ENCODE measurements at places on chromosomes 4 and X.

- DNase-seq: no peak
These were observed 38.8 kb upstream of the UGDH start for GRCh38 chr4:39565878-39566600.

DNA sequence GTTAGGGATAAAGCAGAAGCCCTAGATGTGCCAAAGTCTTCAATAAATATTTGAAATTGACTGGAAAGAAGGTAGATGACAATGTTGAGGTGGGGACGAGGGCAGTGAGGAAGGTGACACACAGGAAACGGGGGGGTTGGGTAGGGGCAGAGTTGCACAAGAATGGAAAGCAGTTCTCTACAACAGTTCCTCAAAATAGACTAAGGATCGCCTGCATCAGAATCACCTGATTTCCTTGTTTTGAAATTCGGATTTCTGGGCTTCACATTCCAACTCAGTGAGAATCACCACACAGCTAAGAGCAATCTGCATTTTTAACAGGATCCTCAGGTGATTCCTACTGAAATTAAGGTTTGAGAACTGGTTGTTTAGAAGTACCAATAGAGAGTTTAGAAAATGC lies 70.6 kb downstream of the ARFIP1 start:
- no peak for DNase-seq

DNA sequence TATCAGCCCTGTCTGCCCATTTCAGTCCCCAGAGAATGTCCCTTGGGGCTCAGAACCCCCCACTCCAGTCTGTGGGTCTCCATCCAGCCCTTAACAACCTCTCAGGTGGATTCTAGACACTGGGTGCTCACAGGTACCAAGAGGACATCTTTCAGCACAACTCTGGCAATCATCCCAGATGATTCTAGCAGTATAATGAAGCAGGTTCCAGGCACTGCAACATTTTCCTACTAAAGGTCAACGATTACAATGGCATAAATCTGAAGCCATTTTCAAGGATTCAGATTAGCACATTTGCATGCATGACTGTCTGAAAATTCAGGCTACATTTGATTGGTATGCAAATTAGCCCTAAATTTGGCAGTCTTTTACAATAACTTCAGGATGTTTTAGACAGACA lies 10.0 kb downstream of the SLC2A9 start:
- no peak for DNase-seq

- DNase-seq: no peak
These were observed 101.5 kb downstream of the DHX15 start for GRCh38 chr4:24482871-24483270.

- no peak for DNase-seq
These were observed at the start of gene ENPP6 for GRCh38 chr4:184217634-184218033. TSS of gene ENPP6 (minus strand) at chr4:184217873. CDS start at chr4:184217819, 54 bp downstream.

- DNase-seq: no peak
These were observed 631 bp downstream of the TMEM47 start for GRCh38 chrX:34656467-34656841.

GRCh38 chr4:56286763-56287162 lies 100.5 kb downstream of the AASDH start:
- DNase-seq: no peak

GRCh38 chrX:149152941-149153340 lies 352.2 kb downstream of the IDS start:
- no peak for DNase-seq

GRCh38 chrX:125204681-125205132 lies 115.0 kb upstream of the TEX13C start:
- no peak for DNase-seq

GRCh38 chr4:112075906-112076305 lies 69.3 kb upstream of the FAM241A start:
- DNase-seq: no peak

GRCh38 chr4:125338814-125339213 lies 24.1 kb downstream of the FAT4 start:
- DNase-seq: no peak

- DNase-seq: no peak
These were observed 143.9 kb downstream of the PDGFRA start for GRCh38 chr4:54372951-54373350.

DNA sequence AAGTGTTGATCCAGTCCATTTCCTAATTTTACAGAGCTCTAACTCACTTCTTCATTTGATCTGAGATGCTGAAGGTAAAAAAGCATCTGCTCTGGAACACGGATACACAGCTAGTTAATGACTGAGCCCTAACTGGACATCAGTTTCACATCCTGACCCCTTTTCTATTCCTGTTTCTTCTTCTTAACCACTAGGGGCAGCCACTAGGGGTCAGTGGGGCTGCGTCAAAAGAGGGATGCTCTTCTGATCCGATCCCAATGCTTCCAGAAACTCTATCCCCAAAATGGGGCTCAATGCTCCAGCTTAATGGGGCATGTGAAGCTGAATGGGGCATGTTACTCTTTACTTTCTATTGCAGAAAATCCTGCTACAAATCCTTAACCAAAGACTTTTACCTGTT lies 33.4 kb upstream of the PHKA2 start:
- DNase-seq: no peak

DNA sequence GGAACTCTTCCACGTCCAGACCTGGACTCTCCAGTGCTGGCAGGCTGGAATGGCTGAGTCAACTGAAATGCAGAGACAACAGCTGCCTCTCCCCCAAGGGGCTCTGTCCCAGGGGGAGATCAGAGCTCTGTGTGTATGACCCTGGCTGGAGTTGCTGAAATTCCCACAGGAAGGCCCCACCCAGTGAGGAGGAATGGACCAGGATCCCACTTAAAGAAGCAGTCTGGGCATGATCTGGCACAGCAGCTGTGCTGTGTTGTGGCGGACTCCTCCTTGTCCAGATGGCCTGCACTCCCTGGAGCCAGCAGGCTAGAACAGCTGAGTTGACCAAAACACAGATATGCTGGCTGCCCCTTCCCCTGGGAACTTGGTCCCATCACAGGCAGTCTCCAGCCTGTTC lies 25.4 kb downstream of the C4orf17 start:
- no peak for DNase-seq

- no peak for DNase-seq
These were observed 1.7 kb downstream of the CTBP1 start for GRCh38 chr4:1246901-1247863.

DNA sequence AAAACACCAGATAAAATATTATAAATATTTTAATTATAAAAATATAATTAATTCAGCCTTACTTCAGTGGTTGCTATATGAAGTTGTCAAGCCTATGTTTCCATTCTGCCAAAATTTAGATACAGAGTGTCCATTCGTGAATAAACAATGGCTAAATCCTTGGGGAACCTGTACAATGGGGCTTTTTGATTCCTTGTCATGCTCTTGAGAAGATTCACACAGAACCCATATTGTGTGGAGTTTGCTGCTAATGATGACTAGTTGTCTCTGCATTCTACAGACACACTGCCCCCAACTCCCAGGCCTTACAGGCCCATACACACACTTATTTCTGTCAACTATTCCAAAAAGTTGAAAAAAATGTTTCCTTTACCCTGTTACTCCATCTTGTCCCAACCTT lies 33.4 kb upstream of the MAGEC2 start:
- no peak for DNase-seq

DNA sequence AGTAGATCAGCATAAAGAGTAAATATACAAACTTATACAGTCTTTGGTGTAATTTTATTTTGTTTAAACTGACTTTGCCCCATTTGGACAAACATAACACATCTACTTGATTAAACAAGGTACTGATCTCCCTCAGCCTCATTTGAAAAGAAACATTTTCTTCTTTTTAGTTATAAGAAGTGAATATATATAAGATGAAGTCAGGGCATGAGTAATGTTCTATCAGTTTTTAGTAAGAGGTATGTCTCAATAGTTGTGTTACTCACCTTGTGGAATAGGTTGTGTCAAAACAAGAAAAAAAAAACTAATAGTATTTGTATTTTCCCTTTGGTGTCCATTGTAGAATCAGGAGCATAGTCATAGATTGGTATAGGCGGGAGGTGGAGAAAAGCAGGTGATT lies 327.4 kb downstream of the RPA4 start:
- no peak for DNase-seq

DNA sequence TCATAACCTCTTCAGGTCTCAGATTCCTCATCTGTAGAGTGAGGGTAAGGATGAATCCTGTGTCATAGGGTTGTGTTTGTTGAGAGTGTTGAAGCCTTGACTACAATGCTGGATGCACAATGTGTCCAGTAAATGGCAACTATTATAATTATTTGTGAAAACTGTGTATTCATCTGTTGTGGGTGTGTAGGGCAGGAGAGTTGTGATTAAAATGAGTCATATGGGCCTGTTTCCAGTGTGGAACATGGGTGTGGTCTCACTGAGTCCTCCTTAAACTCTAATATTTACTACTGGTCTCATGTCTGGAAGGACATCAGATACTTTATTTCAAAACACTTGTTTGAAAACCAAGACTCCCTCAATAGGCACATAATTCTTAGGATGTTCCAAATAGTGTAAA lies 208.5 kb upstream of the CASK start:
- DNase-seq: no peak

- DNase-seq: no peak
These were observed 52.6 kb downstream of the LIMCH1 start for GRCh38 chr4:41590591-41590990.

DNA sequence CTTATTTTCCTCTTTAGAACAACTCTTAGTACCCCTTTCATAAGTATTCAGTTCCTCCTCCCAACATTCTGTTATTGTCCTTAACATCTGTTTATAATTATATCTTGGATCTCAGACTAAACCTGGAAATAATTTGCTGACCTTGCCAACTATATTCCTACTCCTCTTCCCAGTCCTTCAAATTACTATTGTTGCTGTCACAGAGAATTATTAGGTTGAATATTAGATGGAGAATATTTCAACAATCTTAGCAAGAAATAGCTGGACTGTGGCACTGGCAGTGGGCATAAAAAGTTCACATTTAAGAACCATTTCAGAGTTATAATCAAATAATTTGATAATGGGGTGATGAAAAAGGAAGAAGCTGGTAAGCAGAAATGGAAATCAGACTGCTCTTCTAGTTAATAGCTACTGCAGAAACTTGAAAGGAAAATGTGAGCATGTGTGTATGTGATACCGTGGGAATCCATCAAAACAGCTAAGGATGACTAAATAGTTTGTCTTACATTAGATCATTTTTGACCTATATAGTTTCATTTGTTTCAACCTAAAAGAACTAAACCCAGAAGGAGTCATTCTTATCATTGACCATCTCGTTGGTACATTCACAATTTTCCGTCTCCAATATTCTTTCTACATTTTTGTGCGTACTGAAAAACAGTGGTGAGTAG lies 43.3 kb upstream of the PRDM8 start:
- DNase-seq: no peak

- DNase-seq: no peak
These were observed 1.9 kb downstream of the TSPYL2 start for GRCh38 chrX:53084043-53084570.

- no peak for DNase-seq
These were observed 216.3 kb upstream of the BCOR start for GRCh38 chrX:40314070-40314469.

GRCh38 chrX:103503163-103503852 lies 16.0 kb downstream of the RAB40A start:
- no peak for DNase-seq

DNA sequence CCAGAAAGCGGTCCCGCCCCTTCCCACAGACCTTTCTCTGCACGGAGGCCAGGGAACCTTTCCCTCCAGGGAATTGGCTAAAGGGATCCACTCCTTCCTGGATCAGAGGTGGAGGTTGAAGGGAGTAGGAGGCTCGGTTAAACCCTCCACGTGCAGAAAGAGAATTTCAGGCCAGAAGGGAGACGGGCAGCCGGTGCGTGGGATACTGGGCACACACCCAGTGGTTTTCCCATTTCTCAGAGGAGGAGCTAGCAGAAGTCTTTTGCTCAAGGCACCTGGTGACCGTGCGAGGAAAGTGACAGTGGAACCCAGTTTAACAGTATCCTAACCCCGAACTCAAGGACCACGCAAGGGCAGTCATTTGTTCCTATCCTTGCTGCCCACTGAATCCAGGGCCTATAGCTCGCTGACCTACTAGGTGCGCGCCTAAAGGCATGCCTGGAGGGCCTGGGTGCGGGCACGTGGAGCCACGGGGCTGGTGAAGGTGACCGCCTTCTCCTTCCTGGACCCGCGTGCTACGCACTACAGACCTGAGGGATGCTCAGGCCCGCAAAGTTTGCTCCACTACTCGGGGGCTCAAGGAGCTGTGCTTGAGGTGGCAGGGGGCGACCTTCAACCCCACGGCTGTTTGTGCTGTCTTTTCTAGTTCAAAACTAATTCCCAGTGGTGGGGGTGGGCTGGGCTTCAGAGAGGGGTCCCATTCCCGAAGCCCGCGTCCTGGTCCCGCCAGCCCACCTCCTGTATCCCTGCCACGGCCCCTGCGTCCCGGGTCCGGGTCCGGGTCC lies 587 bp upstream of the AFF2 start:
- no peak for DNase-seq

DNA sequence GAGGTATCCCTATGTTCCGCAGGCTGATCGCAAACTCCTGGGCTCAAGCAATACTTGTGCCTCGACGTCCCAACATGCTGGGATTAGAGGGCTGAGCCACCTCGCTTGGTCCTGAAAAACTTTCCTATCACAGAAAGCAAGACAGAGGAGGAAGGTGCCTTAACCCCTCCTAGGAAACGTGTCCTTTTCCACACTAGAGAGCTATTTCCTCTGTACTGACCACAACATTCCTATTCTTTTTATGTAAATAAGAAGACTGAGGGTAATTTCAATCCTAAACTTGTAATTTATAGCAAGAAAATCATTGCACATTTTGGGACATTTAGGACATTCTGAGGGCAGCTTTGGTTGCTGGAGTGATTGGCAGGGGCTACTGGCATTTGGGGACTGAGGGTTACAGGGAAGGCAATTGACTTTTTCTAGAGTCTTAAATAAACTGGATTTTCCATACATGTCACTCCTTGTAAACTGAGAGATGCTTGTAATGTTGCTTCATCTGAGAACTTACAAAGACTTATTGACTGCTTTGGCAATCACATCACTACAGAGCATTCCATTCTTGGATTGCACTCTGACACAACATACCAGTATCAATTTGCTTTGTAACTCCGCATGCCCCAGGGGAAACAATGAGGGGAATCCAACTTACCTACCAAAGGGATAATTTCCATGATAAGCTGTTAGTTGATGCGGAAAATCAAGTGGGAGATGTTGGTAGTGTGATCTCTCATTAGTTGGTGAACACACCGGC lies 15.6 kb downstream of the XAGE3 start:
- DNase-seq: no peak

- no peak for DNase-seq
These were observed 76.7 kb upstream of the SLC4A4 start for GRCh38 chr4:71262161-71262560.

DNA sequence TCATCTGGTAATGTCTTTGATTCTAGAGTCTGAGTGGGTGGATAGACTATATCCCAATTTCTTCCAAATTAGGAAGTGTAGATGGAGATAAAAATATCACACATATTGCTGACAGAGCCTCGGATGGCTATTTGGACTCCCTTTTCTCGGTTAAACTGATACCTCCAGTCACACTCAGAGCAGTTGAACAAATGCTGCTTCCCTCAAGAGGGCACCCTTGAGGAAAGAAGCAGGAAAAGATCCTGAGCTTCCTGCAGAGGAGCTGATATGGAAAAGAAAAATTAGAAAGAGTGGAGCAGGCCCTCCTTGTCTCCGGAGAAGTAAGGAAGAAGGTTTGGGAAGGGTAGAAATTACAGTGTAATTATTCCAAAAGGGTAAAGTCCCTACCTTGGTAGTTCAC lies 96.2 kb upstream of the CCSER1 start:
- no peak for DNase-seq

GRCh38 chrX:129959493-129959832 lies 23.0 kb upstream of the BCORL1 start:
- DNase-seq: no peak

Measured in hypothalamus (tissue), 51 donors.